ENCODE measurements at places on chromosomes 12 and 14. TPM values are rescaled to one million over a fixed set of nuclear protein-coding genes. Genes with fewer than 3 reads are reported as not detected.

GRCh38 chr12:49702676-49703215 is 4.5 kb downstream of the FMNL3 start:
- no peak for DNase-seq

KRT81 gene
- not detected for total RNA-seq

GRCh38 chr14:88933191-88933590 is 108.7 kb downstream of the TTC8 start:
- DNase-seq, result no peak

AJUBA gene
- 66.8 TPM for total RNA-seq

- no peak for DNase-seq
Observed at GRCh38 chr14:28751467-28752058, 15.0 kb upstream of the FOXG1 start.

- DNase-seq, result no peak
Observed at GRCh38 chr12:129552996-129553750, 350.7 kb downstream of the TMEM132D start.

DNA sequence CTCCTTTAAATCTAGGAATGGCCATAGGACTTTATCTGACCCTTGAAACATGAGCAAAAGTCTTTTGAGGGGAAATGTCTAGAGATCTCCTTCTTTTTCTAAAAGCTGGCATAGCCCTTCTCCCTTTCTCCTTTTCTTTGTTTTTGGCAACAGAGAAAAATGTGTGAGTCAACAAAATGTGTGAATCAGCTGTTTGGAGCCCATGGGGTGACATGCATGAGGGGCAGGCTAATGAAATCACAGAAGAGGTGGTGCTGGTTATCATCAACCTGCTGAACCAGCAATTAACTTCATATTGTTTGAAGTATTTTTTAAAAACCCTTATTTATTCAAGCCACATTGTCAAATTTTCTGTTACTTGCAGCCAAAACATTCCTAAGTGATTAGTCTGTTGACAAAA is 132.3 kb downstream of the CCDC59 start:
- no peak for DNase-seq

- DNase-seq, result no peak
Observed at GRCh38 chr12:112602150-112602549, 183.4 kb downstream of the PTPN11 start.

DNA sequence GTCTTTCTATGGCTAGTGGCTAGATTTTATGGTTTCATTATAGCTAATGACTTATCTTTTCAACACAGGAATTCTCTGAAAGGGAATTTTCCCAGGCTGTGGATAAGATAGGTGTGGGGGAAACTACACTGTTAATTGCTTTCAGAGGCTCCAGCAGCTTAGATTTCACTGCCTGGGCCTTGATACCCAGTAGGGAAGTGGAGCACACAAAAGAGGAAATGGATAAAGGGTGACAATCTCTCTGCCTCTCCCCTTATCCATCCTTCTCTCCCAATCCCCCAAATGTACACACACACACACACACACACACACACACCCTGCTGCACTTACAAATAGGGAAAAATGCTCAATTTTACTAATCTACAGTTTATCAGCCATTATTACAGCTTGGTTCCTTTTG is 19.1 kb downstream of the SIX4 start:
- DNase-seq, result no peak

GRCh38 chr14:74735125-74735524 is 22.2 kb downstream of the FCF1 start:
- DNase-seq, result no peak

HOXC13 gene
- total RNA-seq, result not detected

DNA sequence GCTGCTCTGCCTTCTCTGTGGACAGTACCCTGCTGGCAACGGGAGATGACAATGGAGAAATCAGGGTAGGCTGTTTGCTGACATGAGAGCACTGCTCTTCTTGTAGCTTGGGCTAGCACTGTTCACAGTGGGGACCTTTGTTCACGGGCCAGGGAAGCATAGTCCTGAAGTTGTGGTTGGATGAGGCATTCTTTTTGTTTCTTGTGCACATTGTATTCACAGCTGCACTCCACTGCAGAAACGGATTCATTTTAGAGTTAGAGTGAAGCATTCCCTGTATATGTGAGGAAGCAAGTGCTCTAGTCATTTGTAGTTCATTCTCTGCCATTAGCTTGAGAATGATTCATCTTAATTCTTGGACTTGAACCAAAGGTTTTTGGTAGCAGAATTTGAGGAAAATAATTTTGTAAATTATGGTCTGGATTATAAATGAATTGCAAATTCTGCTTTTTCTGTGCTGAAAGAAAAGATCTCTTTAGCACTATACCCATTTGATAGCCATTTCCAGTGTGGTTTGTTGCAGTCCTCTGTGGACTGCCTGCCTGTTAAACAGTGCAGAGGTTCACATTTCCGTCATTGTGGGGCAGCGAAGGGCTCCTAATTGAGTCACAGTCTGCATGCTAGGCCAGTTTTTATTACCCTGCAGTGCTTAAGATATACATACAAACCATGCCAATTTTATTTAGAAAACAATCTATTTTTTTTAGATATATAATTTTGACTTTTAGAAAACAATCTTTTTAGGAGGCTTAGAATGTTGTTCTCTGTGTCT is 80.6 kb downstream of the APAF1 start:
- no peak for DNase-seq

SLC22A17 gene
- 5.7 TPM for total RNA-seq

DNA sequence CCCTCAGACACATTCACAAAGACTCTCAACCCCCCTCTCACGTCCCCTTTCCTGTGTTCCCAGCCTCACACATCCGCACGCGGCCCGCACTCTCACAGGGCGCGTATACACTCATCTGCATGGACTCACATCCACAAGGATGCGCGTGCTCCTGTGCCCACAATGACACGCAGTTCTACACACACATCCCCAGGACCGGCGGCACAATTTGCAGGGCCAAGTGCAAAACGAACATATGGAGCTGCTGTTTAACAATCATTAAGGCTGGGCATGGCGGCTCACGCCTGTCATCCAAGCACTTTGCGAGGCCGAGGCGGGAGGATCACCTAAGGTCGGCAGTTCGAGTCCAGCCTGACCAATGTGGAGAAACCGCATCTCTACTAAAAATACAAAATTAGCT is 36.4 kb upstream of the EML1 start:
- no peak for DNase-seq

GRCh38 chr14:89797148-89797547 is 157.4 kb downstream of the EFCAB11 start:
- DNase-seq, result no peak

PRR4 gene
- total RNA-seq, result 0.46 TPM

- no peak for DNase-seq
Observed at GRCh38 chr12:6827437-6827911, 733 bp upstream of the P3H3 start.

- no peak for DNase-seq
Observed at GRCh38 chr14:93546642-93547041, 115.9 kb downstream of the UNC79 start.

DNA sequence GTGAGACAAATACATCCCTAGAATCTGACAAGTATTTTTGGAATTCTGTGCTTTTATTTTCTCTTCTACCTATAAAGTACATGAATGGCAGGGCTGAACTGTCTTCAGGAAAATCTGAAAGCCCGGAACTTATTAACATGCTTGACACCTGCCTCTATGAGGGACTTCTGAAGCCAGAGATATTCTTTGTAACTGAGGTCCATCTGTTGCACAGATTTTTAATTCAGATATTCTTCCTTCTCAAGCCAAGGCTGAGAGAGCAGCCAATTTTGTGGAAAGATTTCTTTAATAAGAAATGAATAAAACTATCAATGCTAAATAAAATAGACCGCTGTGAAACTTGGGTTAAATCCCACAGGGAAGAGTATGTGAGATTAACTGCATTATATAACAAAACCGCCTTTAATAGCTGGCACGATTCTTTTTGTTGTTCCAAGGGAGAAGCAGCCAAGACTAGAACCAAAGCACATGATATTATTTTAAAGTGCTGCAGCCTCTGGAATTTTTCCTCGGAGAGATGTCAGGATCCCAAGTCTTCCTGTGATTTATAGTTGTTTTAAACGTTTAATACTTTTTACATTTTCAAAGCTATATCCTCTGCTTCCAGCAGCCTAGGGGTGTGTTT is 148.9 kb downstream of the CRADD start:
- DNase-seq, result no peak

DNA sequence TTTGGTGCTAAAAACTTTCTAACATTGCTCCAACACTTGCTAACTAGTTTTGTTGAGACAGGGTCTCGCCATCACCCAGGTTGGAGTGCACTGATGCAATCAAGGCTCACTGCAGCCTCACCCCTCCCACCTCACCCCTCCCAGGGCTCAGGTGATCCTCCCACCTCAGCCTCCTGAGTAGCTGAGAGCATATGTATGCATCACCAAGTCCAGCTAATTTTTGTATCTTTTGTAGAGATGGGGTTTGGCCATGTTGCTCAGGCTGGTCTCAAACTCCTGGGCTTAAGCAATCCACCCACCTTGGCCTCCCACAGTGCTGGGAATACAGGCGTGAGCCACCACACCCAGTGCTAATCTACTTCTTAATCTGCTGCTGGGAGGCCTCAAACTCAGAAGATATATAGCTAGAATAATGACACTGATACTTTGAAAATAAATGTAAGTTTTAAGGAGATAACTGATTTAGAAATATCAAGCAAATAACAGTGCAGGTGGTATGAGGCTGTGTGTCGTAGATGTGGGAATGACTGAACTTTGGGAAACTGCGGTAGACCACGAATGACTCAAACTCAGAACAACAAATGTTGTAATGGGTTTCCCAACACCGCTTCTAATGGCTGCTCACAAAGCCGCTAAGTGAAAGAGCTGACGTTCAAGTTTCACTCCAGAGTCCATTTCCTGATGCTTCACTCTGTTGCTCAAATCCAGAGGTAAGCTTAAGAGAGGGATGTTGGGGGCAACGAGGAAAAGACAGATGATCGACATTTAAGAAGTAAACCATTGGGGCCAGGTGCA is 10.0 kb downstream of the TMCC3 start:
- no peak for DNase-seq

DNA sequence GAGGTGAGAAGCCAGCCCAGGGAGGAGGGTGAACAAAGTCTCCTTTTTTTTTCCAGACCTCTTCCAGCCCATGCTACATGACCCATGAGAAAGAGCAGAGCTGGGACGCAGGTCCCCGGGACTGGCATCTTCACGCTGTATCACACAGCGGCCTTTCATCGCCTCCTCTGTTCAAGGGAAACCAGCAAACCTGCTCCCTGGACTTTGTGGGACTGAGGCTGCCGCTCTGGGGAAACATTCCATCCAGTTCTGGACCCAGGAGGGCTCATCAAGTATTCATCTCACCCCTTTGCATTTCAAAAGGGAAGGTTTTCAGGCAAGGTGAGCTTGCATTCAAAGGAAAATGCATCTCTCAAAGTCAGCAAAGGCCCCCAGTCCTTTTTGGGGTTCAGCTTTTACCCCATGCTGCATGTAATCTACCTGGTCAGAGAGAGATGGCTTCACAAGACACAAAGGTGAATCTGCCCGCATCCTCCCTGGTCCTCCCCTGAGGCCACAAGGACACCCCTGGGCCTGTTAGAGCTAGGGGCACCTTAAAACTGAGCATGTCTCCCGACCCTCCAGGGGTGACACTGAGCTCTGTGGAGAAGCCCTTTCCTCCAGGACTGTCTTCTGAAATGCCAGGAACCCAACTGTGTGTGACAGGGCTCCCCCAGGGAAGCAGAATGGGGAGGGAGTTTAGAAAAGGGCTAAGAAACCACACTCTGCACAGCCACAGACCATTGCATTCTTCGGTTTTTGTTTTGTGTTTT is 21.2 kb upstream of the MEG3 start:
- no peak for DNase-seq

OAS1 gene
- total RNA-seq, result 14.2 TPM

RBP5 gene
- total RNA-seq, result not detected

DNA sequence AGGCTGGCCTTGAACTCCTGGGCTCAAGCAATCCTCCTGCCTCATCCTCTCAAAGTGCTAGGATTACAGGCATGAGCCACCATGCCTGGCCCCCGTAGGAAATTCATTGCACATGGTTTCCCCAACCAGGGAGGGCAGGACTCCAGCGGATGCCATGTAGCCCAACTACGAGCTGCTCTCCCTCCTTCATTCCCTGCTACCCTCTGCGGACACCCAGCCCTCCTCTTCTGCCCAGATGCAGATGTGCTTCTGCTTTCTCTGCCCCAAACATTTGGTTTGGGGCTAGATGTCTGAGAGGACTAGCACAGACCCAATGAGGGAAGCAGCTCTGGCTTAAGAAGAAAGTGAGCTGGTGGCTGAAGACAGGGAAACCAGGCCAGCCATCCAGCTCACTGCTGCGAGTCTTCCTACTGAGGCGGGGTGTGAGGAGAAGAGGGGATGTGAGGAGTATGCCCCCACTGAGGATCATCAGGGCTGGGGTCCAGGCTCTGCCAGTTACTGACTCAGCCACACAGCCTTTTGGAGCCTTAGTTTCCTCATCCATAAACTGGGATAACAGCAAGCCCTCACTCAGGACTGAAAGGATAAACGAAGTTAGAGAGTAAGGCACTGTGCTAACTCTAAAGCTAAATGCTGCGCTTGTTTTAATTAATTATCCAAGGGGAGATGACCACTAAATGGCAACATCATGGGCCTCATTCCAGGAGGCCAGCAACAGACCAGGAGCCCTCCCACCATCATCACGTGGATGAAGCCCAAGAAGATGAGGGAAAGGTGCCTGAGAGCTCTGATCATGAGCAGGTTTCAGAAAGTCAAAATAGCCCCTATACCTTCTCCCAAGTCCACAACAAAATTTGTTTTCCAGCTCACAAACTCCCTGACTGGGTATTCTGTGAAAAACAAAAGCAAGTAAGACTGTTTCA is 10.9 kb downstream of the CTDSP2 start:
- no peak for DNase-seq

DNA sequence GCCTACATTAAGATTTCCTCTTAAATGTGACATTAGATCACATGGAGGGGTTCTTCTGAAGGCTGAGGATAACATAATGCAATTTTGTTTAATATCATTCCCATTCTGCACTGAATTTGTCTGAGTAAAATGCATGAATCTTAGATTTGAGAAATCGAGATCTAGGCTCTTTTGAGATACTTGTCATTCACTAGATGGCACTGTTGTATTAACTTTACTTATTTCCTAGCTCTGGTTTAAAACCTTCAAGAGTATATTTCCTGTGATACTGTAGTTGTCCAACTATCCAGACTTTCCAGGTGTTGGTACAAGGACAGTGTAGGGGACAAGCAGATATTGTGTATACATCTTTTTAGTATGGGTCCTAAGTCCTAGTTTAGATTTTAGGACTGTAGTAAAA is 91.7 kb upstream of the SEL1L start:
- DNase-seq, result no peak

GRCh38 chr12:75856235-75856634 is 175.3 kb downstream of the PHLDA1 start:
- DNase-seq, result no peak

LGR5 gene
- total RNA-seq, result not detected

KLHDC1 gene
- 1.2 TPM for total RNA-seq

GRCh38 chr12:43436597-43436996 is 115.4 kb downstream of the ADAMTS20 start:
- no peak for DNase-seq

INF2 gene
- 48.9 TPM for total RNA-seq

Measured in pulmonary artery endothelial cell (primary cell).